ENCODE measurements at places on chromosomes 11 and 22. TPM values are rescaled to one million over a fixed set of nuclear protein-coding genes. Genes with fewer than 3 reads are reported as not detected.

TMEM126B gene
- total RNA-seq, result 82.8 TPM

CRYBB1 gene
- total RNA-seq, result 4.2 TPM

SLC25A45 gene
- 0.61 TPM for total RNA-seq

DNA sequence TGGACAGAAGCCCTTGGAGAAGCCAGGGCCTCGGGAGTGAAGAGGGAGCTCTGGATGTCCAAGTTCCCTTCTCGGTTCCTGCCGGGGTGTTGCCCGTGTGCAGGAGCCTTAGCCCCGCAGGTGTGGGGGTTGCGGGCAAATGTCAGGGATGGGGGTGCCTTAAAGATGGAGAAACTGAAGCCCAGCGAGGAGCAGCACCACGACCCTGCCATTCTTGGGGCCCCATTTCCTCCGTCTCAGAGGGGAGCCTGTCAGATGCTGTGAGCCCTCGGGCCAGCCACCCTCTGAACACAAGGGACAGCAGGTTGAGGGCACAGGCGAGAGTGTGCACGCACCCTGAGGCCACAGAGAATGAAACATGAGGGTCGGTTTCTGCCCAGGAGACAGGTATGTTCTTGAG lies 6.3 kb downstream of the OSBPL5 start:
- H3K27me3 ChIP-seq, result peaks cover 2% of the 10 kb centered on the region
- H3K27ac ChIP-seq, result no peak overlapping the region
- no peak overlapping the region for H3K4me3 ChIP-seq
- DNase-seq, result no peak

GRCh38 chr11:31995525-31996094 lies 95.3 kb upstream of the RCN1 start:
- H3K36me3 ChIP-seq, result no peaks in the 10 kb centered on the region
- no peaks in the 10 kb centered on the region for H3K27me3 ChIP-seq
- H3K27ac ChIP-seq, result no peak overlapping the region
- no peaks in the 10 kb centered on the region for H3K4me1 ChIP-seq
- H3K4me3 ChIP-seq, result no peak overlapping the region
- DNase-seq, result no peak

DNA sequence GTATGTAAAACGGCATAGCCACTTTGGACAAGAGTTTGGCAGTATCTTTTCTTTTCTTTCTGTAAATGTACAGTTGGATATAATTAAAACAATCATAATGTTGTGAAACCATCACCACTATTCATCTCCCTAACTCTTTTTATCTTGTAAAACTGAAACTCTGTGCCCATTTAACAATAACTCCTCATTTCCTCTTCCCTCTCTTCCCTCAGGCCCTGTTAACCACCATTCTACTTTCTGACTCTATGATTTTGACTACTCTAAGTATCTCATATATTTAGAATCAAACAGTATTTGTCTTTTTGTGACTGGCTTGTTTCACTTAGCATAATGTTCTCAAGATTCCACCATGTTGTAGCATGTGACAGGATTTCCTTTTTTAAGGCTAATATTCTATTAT lies 10.2 kb downstream of the SCUBE2 start:
- H3K27ac ChIP-seq, result no peak overlapping the region
- H3K4me1 ChIP-seq, result no peaks in the 10 kb centered on the region
- DNase-seq, result no peak
- no peaks in the 10 kb centered on the region for H3K27me3 ChIP-seq
- H3K36me3 ChIP-seq, result no peaks in the 10 kb centered on the region

DNA sequence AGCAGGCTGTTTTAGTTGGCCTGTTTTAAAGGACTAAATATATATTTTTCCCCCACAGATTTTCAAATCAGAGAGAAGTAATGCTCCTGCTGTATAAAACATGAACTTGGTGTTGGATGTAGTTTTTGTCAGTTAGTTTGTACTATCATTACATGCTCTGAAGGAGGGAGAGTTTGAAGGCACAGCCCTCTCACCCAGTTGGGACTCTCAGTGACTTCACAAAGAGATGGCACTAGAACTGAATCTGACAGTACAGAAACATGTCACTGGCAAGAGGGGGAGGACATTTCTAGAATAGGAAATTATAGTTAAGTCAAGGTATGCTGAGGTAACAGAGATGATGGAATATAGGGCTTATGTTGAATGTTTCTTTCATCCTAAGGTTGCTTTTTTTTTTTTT lies 21.0 kb upstream of the C1QTNF4 start:
- no peaks in the 10 kb centered on the region for H3K4me1 ChIP-seq
- no peaks in the 10 kb centered on the region for H3K27me3 ChIP-seq
- no peak for DNase-seq

GRCh38 chr22:46428602-46429324 lies 93.2 kb downstream of the TRMU start:
- H3K36me3 ChIP-seq, result no peaks in the 10 kb centered on the region
- H3K4me1 ChIP-seq, result no peaks in the 10 kb centered on the region
- H3K27ac ChIP-seq, result no peak overlapping the region

DNA sequence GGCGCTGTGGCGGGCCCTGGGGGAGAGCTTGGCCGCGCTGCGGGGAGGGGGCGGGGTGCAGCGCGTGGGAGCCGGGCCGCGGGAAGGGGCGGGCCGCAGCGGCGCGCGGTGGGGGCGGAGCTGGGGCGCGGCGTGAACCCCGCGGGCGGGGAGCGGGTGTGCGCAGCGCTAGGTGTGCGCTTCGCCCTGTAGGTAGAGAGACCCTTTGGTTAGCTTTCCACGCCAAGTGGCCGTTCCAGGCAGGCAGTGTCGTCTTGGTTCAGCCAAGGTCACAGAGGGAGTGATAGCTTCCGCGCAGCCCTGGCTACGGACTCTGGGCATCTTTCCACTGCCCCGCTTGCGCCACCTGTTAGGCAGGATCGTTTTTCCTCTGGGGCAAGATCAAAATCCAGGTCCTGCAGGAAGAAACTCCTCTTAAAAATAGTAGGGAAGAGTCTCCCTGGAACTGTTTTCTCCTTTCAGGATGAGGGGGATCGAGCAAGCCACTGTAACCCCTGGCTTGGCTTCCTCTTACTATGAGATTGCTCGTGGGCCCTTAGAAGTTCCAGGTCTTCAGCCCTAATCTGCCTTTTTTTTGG lies 434 bp downstream of the BANF1 start:
- peaks cover 6% of the 10 kb centered on the region for H3K4me1 ChIP-seq
- H3K4me3 ChIP-seq, result peak overlapping the region; percentile 90
- DNase-seq, result no peak
- peaks cover 37% of the 10 kb centered on the region for H3K36me3 ChIP-seq
- peak overlapping the region; percentile 87 for H3K27ac ChIP-seq
